ENCODE measurements at places on chromosomes 6 and 20. TPM values are rescaled to one million over a fixed set of nuclear protein-coding genes. Genes with fewer than 3 reads are reported as not detected.

ZNF334 gene
- total RNA-seq: 0.27 TPM

LTB gene
- total RNA-seq: 155 TPM

SLC35A1 gene
- 8.7 TPM for total RNA-seq

MYCT1 gene
- total RNA-seq: not detected

KIF6 gene
- total RNA-seq: not detected

DEFB124 gene
- total RNA-seq: not detected

ANKRD66 gene
- total RNA-seq: not detected

PLTP gene
- 2.3 TPM for total RNA-seq

SLC26A8 gene
- total RNA-seq: not detected

CDK19 gene
- total RNA-seq: 31.1 TPM

OR2J3 gene
- total RNA-seq: not detected

IP6K3 gene
- total RNA-seq: not detected

ADGRB3 gene
- not detected for total RNA-seq

SLC17A1 gene
- not detected for total RNA-seq

SLC25A27 gene
- total RNA-seq: 0.29 TPM

FOXF2 gene
- not detected for total RNA-seq

BEND6 gene
- not detected for total RNA-seq

FAM83B gene
- not detected for total RNA-seq

AFG1L gene
- total RNA-seq: 10.3 TPM

PERP gene
- 0.20 TPM for total RNA-seq

EPB41L1 gene
- total RNA-seq: 0.64 TPM

PPP1R14C gene
- 0.32 TPM for total RNA-seq

DLL1 gene
- 0.53 TPM for total RNA-seq

DCBLD1 gene
- 0.15 TPM for total RNA-seq

MOXD1 gene
- 3.2 TPM for total RNA-seq

CD24 gene
- 49.3 TPM for total RNA-seq

CGAS gene
- total RNA-seq: 22.7 TPM

RAD21L1 gene
- total RNA-seq: not detected

JAG1 gene
- total RNA-seq: not detected

C6orf163 gene
- 5.7 TPM for total RNA-seq

VNN1 gene
- total RNA-seq: not detected

CLPSL1 gene
- total RNA-seq: not detected

TRAPPC3L gene
- not detected for total RNA-seq

VARS1 gene
- 136 TPM for total RNA-seq

All from activated B cell treated with CpG ODN at 0.5 μM for 24 hours (primary cell).